ENCODE measurements at places on chromosomes 5 and 9.

- no peak for DNase-seq
Observed at GRCh38 chr5:178899289-178899688, 3.6 kb downstream of the ZFP2 start.

DNA sequence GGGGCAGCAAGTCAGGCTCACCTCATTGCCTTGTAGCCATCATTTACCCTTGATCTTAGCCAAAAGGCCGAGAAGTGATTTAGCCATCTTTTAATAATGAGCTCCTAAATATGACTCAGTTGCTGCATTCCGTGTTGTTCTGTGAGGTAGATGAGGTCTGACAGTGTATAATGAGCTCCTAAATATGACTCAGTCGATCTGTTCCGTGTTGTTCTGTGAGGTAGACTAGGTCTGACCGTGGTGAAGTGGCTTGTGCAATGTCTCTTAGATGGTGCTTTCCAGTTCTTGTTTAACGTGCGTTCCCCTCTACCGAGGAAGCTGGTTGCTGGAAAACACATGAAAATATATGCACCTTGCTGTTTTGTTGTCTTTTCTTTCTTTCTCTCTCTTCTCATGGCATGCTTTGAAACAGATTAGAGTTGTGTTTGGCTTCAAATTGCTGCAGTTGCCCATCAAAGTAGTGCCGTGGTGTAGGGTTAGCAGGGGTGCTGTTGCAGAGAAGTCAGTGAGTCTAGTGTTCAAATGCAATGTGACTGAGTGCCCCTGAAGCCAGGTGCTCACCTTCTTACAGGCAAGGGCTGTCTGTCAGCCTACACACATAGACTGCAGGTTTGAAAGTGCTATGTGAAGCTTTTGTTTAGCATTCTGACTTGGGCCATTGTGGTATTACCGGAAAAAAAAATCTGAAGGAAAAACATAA, 118.6 kb downstream of the KDM4C start:
- DNase-seq: no peak

DNA sequence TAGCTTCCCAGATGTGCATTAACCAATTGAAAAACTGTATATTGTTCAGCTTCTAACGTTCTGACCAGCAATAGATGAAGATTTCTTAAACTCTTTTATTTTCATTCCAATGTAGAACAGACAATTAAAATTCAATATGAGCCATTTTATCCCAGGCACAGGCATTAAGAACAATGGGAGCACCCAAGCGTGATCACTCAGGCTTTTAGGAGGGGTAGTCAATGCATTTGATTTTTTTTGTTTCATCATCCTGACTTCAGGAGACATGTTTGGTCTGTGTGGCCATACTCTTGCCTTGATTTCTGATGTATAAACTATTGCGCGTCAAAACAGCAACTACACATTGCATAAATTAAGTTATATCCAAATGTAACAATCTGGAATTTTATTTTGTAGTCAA, 653.0 kb upstream of the RORB start:
- DNase-seq: no peak

- peak; percentile 28 for DNase-seq
Observed at GRCh38 chr5:150058480-150059126, 27.8 kb downstream of the CSF1R start.

DNA sequence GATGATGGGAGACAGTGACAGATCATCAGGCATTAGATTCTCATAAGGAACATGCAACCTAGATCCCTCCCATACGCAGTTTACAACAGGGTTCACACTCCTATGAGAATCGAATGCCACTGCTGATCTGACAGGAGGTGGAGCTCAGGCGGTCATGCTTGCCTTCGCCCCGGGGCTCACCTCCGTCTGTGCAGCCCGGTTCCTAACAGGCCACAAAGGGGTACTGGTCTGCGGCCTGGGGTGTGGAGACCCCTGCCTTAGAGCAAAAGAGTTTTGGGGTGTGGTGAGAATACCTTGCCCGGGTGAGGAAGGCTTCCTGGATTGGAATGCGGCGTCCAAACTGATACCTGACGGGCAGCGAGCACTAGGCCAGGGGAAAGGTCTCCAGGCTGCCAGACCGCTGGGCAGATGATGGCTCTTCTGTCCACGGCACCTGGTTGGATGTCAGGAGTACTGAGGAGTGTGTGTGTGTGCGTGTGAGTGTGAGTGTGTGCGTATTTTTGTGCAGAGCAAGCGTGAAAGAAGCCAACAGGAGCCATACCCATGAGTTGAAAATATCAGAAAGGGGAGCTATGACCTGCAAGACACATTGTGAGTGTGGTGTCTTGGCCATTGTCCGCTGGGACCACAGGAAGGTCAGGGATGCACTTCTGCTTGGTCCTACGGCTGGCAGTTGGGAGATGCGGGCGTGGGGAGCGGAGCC, 55.4 kb downstream of the ACER2 start:
- DNase-seq: no peak

DNA sequence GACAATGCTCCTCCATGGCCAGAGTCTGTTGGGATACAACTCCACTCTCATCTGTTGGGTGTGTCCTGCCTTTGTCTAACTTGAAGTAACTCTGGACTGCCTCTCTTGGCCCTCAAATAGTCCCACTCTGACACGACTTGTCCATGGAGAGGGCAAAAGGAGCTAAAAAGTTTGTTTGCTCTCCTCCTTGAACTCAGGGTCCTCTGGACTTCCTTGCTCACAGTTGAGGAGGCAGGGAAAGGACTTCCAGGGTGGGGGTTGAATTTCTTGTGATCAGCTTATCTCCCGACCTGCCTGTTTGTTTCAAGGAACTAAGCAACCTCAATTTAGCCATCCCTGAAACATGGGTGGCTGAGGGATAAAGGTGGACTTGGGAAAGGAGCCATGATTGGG, 11.7 kb downstream of the DNAJB5 start:
- no peak for DNase-seq

GRCh38 chr5:74112372-74113195, 486.6 kb downstream of the ARHGEF28 start:
- DNase-seq: no peak

- DNase-seq: no peak
Observed at GRCh38 chr9:120926397-120926928, at the start of gene TRAF1. Gene TRAF1, minus strand, starts transcription at chr9:120926796. Its CDS starts 721 bp downstream, at chr9:120926075.

DNA sequence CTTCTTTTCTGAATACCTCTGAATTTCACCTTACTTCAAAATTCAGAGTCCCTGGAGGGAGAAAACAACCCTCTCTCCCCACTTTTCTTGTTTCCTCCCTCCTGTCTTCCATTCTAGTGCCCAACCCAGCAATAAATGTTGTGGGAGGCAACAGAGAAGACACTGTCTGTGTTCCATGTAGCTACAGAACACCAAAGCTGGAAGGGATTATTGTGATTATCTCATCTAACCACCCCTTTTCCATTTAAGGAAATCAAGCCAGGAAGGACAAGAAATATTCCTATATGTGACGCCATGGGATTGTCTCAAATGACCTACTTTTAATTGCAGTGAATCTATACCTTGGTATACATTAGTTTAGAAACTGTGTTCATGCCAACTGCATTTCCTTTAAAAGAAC, 476.6 kb upstream of the TNC start:
- DNase-seq: no peak

- no peak for DNase-seq
Observed at GRCh38 chr9:88259001-88259400, 120.7 kb upstream of the SPATA31C2 start.

- no peak for DNase-seq
Observed at GRCh38 chr5:161001604-161002003, 149.6 kb upstream of the ATP10B start.

- no peak for DNase-seq
Observed at GRCh38 chr5:58048185-58048925, 411.5 kb downstream of the PLK2 start.

- no peak for DNase-seq
Observed at GRCh38 chr5:138461343-138462125, 3.7 kb upstream of the EGR1 start.

GRCh38 chr5:36724467-36725332, 118.3 kb downstream of the SLC1A3 start:
- DNase-seq: no peak

DNA sequence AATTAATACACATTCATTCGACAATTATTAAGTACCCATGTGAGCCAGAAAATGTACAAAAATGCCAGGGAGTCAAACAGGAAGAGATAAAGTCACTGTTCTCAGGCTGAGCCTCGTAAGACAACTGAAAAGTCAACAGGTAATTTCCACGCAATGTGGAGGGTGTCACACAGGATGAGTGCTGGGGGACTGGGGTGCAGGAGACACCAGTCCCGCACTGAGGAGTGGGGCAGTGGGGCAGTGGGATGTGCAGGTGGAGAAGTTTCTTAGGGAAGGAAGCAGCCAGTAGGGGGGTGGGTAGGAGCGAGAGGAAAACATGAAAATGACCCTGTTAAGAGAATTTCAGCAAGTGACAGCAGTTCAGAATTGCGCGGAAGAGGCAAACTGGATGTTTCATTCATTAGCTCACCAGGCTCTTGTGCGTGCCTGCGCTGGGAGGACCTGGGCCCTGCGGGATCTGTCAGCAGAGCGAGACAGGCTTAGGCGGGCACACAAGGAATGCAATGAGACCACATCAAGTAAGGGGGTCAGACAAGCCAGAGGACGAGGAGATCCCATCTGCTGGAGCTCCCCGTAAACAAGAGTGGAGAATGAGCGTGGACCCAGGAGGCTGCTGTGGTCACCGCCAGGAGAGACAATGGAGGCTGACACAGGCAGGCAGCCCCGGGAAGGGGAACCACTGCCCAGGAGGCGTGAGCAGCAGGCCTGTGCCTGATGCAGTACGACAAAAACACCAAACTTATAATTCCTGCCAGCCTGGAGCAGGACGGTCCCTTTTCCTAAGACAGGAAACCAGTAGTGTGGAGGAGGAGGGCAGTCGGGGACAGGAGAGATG, 21.0 kb downstream of the CAMSAP1 start:
- DNase-seq: no peak

GRCh38 chr9:99748266-99748665, 73.4 kb upstream of the NR4A3 start:
- DNase-seq: no peak

DNA sequence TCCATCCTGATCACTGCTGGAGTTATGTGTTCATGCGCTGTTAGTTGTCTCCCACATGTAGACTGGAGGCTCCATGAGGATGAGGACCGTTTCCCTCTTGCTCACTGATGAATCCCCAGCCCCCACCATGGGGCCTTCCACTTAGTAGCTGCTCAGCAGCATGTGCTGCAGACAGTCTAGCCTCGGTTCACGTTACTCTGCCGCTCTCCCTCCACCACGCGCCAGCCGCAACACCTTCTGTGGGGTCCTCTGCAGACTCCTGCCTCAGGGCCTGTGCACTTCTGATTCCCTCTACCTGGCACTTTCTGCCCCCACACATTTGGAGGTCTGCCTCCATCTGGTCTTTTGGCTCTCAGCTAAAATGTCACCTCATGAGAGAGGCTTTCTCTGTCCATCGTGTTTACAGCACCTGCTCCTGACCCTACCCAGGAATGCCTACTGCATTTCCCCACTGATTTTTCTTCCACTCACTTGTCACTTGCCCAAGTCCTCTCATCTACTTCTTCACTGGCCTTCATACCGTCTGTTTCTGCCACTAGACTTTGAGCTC, 36.3 kb downstream of the STK10 start:
- DNase-seq: no peak

- no peak for DNase-seq
Observed at GRCh38 chr9:21674894-21675293, 127.5 kb upstream of the MTAP start.

DNA sequence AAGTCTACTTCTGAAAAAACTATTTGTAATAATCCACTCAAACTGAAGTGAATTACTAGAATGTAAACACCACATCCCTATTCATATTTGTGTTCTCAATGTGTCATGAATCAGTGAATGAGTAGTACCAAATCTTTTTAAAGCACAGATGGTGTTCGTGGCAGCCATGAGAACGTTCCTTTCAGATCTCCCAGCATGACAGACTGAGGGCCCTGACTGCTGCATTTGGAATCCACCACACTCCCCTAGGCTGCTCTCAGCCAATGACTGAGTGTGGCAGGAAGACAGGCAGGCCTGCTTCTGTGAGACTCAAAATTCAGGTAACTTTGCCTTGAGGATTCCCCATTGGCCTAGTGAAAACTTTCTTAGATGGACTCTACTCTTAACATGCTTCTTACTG, 10.9 kb upstream of the JMY start:
- no peak for DNase-seq

DNA sequence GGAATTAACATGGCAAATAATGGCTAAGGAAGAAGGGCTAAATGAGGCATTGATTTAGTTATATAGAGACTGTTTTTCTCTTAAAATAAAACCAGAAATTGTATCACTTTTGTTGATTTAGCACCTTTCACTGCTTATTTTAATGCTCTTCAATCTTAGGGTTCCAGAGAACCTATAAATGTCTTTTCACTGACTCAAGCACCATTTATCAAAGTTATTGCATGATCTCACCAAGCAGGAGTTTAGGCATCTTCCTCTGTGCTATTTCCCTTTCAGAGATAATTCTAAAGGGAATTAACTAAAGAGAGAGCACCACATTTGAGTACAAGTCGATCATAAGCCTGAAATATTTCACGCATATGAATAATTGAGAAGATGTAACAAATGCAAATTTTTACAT, 357.1 kb downstream of the CDH18 start:
- no peak for DNase-seq

DNA sequence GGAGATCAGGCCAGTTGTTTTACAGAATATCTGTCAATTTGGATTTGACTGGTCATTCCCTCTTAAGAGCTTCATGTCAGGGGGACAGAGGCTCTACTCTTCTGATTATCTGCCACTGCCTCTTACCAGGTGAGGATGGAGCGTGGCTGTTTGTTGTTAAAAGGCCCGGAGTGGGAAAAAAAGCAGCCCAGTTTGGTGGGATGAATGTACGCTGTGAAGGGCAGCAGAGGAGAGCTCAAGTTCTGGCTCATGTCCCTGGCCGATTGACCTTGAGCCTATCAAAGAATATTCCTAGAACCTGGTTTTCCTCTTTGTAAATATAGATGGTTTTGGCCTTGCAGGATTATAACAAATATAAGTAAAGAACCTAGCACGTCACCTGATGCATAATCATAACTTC, 16.3 kb upstream of the SHB start:
- no peak for DNase-seq

DNA sequence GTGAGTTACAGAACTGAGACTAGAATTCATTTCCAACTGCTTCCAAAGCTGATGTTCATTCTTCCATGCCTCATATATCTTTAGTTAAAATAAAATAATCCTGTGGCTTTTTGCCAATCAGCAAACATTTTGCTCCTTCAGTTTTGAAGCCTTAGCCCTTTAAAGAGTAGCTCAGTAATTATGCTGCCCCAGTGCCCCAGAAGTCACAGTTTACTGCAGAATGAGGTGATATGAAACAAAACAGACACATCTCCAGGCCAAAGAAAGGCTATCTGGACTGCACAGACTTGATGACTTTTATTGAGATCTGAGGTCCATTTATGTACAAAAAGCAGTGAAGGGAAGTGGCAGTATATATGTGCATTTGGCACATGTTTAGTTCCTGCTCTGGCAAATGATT, 285.8 kb upstream of the ZNF462 start:
- no peak for DNase-seq

- DNase-seq: no peak
Observed at GRCh38 chr5:171649075-171649401, 136.6 kb upstream of the SMIM23 start.

DNA sequence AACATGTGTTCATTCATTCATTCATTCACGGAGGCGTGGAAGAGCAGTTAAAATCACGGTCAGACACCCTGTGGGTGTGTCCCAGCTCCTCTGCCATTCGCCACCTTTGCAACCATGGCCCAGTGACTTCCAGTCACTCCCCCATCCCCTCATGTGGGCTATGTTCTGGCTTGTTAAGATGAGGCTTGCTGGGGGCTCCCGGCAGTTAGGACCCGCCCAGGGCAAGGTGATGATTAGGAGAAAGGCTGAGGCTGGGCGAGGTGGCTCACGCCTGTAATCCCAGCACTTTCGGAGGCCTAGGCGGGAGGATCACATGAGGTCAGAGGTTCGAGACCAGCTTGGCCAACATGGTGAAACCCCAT, 24.9 kb upstream of the PTGES start:
- DNase-seq: no peak
